ENCODE measurements at places on chromosomes 1 and 21.

- DNase-seq = no peak
Observed at GRCh38 chr21:46180778-46181391, 3.4 kb downstream of the SPATC1L start.

DNA sequence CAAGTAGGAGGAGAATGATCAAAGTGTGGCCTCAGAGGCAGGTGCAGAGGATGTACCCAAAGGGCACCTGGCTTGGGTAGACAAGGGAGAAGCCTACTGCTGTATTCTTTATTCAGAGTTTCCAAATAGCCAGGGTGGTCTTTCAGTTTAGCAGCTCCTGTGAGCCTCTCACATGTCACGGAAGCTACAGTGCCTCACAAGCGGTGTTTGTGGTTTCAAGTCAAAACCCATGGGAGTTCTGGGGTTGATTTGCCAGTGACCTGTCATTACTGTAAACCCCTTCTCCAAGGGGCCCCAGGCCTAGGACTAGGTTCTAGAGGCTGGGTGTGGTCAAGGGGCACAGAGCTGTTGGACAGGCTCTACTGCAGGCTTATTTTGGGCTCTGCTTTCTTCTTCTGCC lies 10.2 kb upstream of the IL10 start:
- no peak for DNase-seq

DNA sequence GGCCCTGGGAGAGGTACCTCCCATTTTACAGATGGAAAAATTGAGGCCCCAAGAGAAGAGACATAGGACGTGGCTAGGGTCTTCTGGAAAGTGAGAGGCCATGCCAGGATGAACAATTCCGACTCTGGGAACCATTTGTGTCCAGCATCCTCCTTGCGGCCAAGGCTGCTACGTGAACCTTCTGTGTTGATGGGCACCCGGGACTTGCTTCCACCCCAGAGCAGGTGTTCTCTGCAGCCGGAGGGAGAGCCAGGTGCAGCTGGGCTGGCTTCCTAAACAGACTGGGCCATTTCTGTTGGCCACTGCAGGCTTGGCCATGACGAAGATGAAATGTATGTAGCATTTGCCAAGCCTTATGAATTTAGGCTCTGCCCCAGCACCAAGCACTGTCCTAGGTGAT lies 118.9 kb downstream of the PRDM2 start:
- DNase-seq = no peak

DNA sequence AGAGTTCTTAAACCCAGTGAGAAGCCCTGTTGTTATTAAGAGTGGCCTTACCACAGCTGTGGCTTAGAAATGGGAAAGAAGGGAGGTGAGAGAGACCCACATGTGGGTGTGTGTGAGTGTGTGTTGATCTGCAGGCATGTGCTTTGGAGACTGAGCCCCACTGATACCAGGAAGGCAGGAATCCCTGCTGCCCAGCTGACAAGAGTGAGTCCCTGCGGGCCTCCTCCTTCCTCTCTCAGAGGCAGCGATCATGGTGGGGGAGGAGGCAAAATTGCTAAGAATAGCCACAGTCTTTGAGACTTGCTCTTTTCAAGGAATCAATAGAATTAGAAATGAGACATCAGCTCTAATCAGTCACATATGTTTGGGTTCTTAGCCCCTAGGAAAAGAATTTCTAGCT lies 87.0 kb upstream of the WARS2 start:
- DNase-seq = no peak

DNA sequence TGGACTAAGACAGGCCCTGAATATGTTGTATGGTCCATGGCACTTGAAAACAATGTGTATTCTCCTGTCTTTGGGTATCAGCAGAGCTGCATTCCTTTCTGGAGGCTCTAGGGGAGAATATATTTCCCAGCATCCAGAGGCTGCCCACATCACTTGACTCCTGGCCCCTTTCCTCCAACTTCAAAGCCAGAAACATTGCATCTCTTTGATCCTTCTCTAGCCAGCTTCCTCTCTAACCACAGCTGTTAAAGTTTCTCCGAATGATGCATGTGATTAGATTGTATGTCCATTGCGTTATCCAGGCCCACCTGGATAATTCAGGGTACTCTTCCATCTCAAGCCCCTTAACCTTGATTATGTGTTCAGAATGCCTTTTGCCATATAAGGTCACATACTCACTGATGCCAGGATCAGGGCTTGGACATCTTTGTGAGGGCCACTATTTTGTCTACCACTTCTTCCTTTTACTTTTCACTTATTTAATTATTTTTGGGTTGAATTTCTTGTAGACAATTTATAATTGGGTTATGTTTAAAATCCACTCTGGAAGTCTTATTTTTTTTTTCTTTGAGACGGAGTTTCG lies 5.3 kb downstream of the CHD1L start:
- DNase-seq = no peak

GRCh38 chr21:22961258-22961657 lies 1963.0 kb downstream of the NCAM2 start:
- DNase-seq = no peak

DNA sequence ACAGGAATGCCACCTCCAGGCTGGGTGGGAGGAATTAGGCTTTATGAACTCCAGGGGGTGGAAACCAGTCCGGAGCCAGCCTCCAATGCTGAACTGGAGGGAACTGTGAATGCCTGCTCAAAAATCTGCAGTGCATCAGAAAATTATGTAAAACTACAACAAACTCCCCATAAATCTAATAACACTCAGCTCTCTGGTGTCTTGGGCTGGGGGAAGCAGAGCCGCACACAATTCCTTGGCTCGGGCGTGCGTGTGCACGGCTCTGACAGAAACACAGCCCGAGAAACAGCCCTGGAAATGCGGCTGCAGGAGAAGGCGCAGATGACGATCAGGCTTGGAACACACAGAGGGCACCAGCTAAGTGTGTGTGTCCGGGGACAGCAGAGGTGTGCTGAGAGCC lies 127.6 kb upstream of the VAMP3 start:
- no peak for DNase-seq
